ENCODE measurements at places on chromosomes 6 and 20. TPM values are rescaled to one million over a fixed set of nuclear protein-coding genes. Genes with fewer than 3 reads are reported as not detected.
A peak's percentile ranks its signal among the peaks of the same experiment; 100 is the strongest.

- no peak overlapping the region for H3K4me3 ChIP-seq
- H3K4me1 ChIP-seq = no peaks in the 10 kb centered on the region
- DNase-seq = no peak
- H3K27me3 ChIP-seq = no peaks in the 10 kb centered on the region
- no peaks in the 10 kb centered on the region for H3K36me3 ChIP-seq
Observed at GRCh38 chr20:19676202-19676601, 81.9 kb upstream of the RIN2 start.

- H3K27ac ChIP-seq = peak overlapping the region; percentile 17
- H3K4me1 ChIP-seq = peaks cover 54% of the 10 kb centered on the region
- no peak overlapping the region for H3K4me3 ChIP-seq
Observed at GRCh38 chr6:144349690-144350527, 64.8 kb downstream of the UTRN start.

DNA sequence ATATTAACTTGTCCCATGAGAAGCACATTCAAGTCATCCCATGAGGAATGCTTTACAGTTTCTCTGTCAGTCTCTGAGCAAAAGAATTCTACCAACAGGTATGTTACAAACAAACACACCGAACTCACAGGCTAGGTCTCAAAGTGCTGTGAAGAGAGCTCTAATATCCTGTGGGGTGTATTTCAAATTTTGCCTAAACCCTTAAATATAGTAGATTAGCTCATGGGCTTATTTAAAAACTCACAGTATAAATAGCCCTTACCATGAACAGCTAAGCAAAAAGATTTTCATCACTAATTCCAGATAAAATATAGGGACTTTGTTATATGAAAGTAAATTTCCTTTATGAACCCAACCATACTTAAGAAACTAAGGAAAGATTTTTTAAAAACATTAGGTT lies 77.8 kb downstream of the FILIP1 start:
- H3K27ac ChIP-seq = no peak overlapping the region
- H3K27me3 ChIP-seq = no peaks in the 10 kb centered on the region
- H3K36me3 ChIP-seq = no peaks in the 10 kb centered on the region
- no peak overlapping the region for H3K4me3 ChIP-seq

HLA-DQB1 gene
- total RNA-seq = 2.7 TPM

RSPH9 gene
- not detected for total RNA-seq

GPX5 gene
- total RNA-seq = not detected

Data from thyroid gland (tissue), 4 donors.